Stimulated activated CD8-positive, alpha-beta memory T cell treated with anti-CD3 and anti-CD28 coated beads, Interleukin-7, amount 100 ng/mL, for 48 hours (primary cell): ENCODE measurements at places on chromosomes 7 and 10.

DNA sequence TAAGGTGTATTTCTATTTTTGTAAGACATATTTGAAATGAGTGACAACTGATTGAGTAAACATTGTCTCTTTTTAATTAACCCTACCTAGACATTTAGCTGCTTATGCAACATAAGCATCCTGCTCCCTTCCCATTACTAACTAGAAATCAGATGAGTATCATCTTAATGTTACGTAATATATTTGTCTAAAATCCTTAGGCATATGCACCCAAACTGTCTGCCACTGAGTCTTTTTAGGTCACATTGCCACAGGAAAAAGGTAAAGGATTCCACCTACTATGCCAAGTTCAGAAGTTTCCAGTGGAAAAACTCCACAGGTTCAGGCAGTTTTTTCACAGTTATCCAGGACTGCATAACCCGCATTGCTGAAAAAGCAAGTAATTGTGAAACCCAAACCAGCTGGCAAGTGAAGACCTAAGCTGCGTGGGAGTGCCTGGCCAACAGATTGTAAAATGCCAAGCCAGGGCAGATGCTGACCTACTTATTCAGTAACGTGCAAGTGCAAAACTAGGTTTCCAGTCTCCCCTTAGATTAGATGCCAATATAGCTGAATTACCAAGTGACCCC is 983.7 kb downstream of the GATA3 start:
- no peak for DNase-seq

GRCh38 chr7:135380351-135380750 is 129.6 kb downstream of the CNOT4 start:
- no peak for DNase-seq

GRCh38 chr7:73704640-73705550 is 14.6 kb downstream of the STX1A start:
- no peak for DNase-seq

- DNase-seq: no peak
These were observed 592.5 kb downstream of the ARL4A start for GRCh38 chr7:13279854-13280435.

DNA sequence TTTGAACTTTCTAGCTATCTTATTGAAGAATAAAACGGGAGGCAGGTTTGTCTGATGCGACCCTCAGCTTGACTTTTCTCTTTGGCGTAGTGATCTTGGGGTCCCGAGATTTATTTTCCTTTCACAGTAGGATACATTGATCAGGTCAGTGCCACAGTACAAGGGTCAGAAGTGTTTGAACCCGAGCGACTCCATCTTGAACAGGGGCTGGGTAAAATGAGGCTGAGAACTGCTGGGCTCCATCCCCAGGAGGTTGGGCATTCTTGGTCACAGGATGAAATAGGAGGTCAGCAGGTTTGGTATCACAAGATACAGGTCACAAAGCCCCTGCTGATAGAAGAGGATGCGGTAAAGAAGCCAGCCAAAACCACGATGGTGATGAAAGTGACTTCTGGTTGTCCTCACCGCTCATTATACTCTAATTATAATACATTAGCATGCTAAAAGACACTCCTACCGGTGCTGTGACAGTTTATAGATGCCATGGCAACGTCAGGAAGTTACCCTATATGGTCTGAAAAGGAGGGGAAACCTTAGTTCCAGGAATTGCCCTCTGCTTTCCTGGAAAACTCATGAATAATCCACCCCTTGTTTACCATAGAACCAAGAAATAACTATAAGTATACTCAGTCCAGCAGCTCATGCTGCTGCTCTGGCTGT is 3.0 kb upstream of the TECPR1 start:
- no peak for DNase-seq

DNA sequence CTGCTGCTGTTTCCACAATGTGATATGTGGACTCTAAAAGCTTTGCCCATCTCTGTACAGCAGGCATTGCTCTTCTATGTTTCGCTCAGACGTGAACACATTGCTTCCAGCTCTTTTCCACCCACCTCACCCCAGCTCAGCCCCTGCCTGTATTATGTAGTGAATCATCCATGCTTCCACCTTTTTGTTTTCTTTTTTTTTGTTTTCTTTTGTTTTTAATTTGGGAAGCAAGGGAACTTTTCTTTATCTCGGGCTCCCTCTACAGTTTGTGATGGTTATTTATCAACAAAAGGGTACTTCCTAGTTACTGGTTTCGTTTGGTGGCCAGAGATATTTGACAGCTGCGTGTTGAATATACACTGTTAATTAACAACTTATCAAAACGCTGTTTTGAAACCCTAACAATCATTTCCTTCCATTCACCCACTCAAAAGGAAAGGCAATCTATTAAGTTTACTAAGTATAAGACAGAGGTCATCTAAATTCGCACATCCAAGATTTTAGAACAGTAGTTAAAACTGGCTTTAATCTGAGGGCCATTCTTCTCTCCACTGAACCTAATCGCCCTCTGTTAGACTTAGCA is 127.9 kb upstream of the STK17A start:
- DNase-seq: no peak

GRCh38 chr10:74255888-74256357 is 104.9 kb downstream of the ADK start:
- DNase-seq: no peak

DNA sequence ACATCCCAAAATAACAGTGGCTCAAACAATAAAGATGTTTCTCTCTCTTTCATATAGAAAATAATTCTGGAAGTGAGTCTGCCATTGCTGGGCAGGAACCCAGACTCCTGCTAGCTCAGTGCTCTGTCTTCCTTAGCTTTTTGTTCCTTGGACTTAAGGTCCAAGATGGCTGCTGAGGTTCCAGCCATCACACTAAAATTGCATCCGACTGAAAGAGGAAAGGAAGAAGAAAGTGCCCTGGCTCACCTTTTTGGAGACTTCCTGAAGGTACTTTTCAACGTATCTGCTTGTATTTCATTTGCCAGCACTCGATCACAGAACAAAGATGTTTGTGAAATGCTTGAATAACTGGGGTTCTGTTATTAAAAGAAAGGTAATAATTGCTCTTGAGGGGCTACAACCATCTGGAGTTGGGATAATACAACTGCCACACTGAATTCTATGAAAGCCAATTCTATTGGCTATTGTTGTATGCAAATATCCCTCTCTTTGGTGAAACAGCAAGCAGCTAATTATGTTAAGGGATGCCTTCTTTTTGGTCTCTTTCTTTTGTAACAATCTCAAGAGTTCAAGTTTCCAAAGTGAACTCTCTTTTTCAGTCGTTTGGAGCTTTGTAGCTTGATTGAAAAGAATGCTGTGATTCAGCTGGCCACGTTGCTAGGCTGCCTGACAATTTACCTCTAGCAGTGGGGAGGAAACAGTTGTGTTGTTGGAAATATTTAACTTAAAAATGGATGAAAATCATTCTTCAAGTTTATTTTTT is 83.9 kb downstream of the BAMBI start:
- no peak for DNase-seq

DNA sequence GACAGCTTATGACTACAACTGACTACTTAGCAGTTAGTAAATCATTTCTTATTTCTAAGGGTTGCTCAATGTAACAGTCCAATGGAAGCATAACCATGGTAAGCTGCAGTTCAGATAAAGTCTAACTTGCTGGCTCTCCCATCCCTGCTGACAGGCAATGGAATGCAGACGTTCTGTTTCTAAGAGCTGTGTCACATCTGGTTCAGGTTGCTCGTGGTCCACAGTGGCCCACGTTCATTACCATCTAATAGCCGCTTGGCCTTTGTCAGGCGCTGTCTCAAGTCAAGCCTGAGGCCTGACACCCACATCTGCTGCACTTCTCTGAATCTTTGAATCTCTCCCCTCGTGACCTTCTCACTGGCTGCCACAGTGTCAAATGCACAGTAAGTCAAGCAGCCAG is 240.8 kb downstream of the FGFR2 start:
- DNase-seq: no peak

DNA sequence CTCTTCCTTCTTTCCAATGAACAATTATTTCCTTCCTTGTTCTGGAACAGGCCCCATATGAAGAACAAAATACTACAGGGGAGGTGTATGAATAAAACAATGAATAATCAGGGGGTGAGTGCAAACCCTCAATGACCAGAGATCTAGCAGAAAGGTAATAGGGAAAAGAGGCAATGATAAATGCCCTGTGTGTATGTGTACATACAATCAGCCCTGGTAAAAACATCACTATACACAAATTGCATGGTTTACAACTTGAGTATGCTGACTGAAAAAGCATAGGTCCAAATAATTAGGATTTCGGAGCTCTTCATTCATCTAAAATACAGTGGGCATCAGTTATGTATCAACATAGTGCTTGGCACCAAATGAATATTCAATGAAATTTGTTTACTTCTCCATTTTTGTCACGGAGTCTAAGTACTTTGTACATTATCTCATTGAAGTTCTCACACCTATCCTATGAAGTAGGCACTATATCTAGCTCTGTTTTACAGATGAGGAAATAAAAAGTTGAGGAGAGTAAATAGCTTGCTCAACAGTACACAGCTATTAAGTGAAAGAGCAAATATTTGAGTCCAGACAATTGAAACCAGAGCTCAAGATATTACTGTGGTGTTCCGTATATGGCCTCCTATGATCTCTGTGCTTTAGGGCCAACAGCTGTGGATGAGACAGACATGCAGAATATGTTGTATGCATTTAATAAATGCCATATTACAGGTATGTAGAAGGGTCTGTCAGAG is 1065.4 kb downstream of the SORCS3 start:
- no peak for DNase-seq

- no peak for DNase-seq
These were observed 563.3 kb upstream of the POM121L12 start for GRCh38 chr7:52472006-52472620.
